ENCODE measurements at places on chromosomes 7 and 10. TPM values are rescaled to one million over a fixed set of nuclear protein-coding genes. Genes with fewer than 3 reads are reported as not detected.

PRSS37 gene
- polyA plus RNA-seq: not detected

ENO4 gene
- 0.18 TPM for polyA plus RNA-seq

SLIT1 gene
- polyA plus RNA-seq: 0.01 TPM

OR9A4 gene
- polyA plus RNA-seq: not detected

THSD7A gene
- 0.02 TPM for polyA plus RNA-seq

VSTM2A gene
- not detected for polyA plus RNA-seq

GRB10 gene
- 11.1 TPM for polyA plus RNA-seq

NDUFB8 gene
- polyA plus RNA-seq: 160 TPM

PDCD11 gene
- polyA plus RNA-seq: 15.1 TPM

CLDN12 gene
- 41.8 TPM for polyA plus RNA-seq

GHRHR gene
- not detected for polyA plus RNA-seq

PFKP gene
- 79.0 TPM for polyA plus RNA-seq

FOXI2 gene
- polyA plus RNA-seq: not detected

HUS1 gene
- polyA plus RNA-seq: 31.2 TPM

PRSS2 gene
- not detected for polyA plus RNA-seq

ARPC1A gene
- polyA plus RNA-seq: 184 TPM

ACTR3C gene
- polyA plus RNA-seq: 0.05 TPM

CFAP43 gene
- polyA plus RNA-seq: 0.10 TPM

CCL24 gene
- not detected for polyA plus RNA-seq

STAG3 gene
- 0.27 TPM for polyA plus RNA-seq

SFRP5 gene
- not detected for polyA plus RNA-seq

EFCAB10 gene
- not detected for polyA plus RNA-seq
